ENCODE measurements at places on chromosomes 4 and X. TPM values are rescaled to one million over a fixed set of nuclear protein-coding genes. Genes with fewer than 3 reads are reported as not detected.
A peak's percentile ranks its signal among the peaks of the same experiment; 100 is the strongest.

DNA sequence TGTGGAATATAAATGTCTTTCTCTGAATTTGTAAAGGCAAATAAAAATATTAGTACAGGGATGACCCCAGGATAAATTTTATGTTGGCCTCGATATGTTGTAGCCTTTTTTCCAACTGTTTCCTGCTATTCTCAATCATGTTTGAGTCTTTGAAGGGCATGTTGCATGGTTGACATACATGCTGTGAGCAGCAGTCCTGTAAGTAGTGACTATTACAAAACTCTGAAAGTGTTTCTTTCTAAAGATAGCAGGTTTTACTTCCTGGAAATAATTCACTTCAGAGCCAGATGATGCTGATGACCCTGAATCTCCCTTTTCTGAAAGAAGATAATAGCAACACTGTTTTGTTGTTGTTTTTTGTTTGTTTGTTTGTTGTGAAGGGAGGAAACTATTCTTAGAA, 393.0 kb upstream of the GNPDA2 start:
- DNase-seq = no peak

DNA sequence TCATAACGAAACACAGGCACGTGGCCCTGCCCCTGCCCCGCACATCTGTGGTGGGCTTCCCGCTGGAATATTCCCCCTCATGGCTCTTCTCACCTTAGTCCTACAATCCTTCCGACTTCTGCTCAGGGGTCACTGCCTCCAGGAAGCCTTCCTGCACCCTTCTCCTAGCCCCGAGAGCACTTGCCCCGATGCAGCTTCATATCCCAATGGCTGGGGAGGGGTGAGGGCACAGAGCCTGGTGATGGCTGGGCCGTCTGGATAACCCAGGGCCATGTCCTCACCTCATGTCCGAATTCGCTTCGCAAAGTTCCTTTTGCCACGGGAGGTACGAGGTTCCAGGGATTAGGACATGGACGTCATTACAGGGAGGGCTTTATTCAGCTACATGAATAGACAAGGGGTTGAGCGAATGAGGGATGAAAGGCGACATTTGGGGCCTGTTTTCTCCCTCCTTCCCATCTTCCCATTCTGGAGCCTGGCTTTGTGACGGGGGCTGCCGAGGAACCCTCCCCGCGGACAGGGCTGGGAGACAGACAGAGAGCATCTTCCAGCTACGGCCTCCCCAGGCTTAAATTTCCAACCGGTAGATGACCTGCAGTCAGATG, 35.5 kb upstream of the HMX1 start:
- DNase-seq = no peak

- no peak for DNase-seq
These were observed 94.4 kb downstream of the UGT8 start for GRCh38 chr4:114692958-114693357.

DNA sequence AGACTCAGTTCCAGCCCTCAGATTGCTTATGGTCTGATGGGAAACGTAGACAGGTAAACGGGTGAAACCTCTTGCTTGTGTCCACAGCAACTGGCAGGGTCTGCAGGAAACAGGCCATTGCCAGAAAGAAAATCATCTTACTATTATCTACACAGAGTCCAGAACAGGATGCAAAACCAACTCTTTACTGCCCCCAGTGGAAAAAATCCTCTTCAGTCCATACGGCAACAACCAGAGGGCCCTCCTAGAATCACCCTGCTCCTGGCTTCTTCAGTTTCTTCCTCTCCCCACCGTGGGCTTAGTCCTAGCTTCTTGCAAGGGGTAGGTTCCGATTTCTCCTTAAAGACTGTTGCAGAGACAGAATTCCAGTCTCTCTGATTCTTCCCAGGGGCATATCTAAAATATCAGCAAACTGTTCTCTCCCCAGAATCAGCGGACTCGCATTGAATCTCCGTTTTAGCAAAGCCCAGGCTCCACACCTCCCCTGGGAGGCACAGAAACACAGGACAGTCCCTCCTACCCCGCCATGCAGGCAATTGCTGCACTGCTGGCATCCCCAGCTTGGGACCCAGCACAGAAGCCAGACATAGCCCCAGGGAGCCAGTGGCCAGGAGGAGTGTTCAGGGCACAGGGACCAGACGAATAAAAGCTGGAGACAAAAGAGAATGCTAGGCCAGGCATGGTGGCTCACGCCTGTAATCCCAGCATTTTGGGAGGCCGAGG, 41.0 kb upstream of the SH3RF1 start:
- DNase-seq = peak; percentile 31

DNA sequence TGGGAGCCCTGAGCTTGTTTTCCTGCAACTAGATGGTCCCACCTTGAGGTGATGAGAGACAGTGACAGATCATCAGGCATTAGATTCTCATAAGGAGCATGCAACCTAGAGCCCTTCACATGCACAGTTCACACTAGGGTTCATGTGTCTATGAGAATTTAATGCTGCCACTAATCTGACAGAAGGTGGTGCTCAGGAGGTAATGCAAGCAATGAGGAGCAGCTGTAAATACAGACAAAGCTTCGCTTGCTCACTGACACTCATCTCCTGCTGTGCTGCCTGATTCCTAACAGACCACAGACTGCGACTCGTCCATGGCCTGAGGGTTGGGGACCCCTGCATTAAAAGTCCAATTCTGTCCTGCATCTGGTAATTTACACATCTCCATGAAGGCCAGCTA, 141.6 kb downstream of the KCNIP4 start:
- no peak for DNase-seq

The GRIA3 gene
- total RNA-seq = 0.52 TPM

The SMS gene
- 54.3 TPM for total RNA-seq

The FAM50A gene
- total RNA-seq = 23.4 TPM

The ADAM29 gene
- total RNA-seq = 0.06 TPM

The ADGRG4 gene
- total RNA-seq = 0.06 TPM

The RAB40A gene
- total RNA-seq = 0.37 TPM

The CXCL8 gene
- 37.4 TPM for total RNA-seq

All from lung (tissue), 17 donors.